ENCODE measurements at places on chromosomes 13 and 19. TPM values are rescaled to one million over a fixed set of nuclear protein-coding genes. Genes with fewer than 3 reads are reported as not detected.

Gene CYP4F12
- total RNA-seq: not detected

GRCh38 chr13:98771838-98772611 is 19.6 kb upstream of the SLC15A1 start:
- peak; percentile 54 for DNase-seq

GRCh38 chr19:9037400-9038062 is 27.3 kb upstream of the MUC16 start:
- no peak for DNase-seq

GRCh38 chr13:101360525-101360924 is 55.8 kb downstream of the NALCN start:
- DNase-seq: no peak

- DNase-seq: no peak
Observed at GRCh38 chr13:39788102-39788501, 132.6 kb downstream of the COG6 start.

Data from epithelial cell of proximal tubule (primary cell).